Activated naive CD8-positive, alpha-beta T cell treated with anti-CD3 and anti-CD28 coated beads for 36 hours (primary cell): ENCODE measurements at places on chromosomes 6 and 20.

- no peak for DNase-seq
These were observed 97.0 kb upstream of the SPACA1 start for GRCh38 chr6:87950614-87951013.

GRCh38 chr6:9126878-9127560 lies 691.7 kb upstream of the SLC35B3 start:
- no peak for DNase-seq

- no peak for DNase-seq
These were observed 150.7 kb downstream of the PKHD1 start for GRCh38 chr6:51936531-51937290.

DNA sequence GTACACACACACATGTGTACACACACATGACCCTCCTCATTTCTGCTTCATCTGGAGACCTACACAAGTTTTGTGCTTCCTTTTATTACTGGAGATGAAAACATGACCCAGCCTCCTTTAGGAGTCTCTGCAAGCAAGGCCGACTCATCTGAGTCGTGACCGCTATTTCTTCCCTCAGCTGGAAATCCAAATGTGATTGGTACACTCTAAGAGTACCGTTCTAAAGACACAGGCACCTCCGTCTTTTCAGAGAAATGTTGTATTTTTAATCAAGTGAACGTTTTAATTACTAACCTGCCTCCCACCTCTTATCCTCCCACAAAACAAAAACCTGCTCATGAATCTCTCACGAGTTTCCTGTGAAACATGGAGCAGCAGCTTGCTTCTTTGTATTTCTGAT lies 63.0 kb downstream of the LAMP5 start:
- no peak for DNase-seq

- DNase-seq, result no peak
These were observed 217.3 kb upstream of the SULF2 start for GRCh38 chr20:48002517-48002970.

DNA sequence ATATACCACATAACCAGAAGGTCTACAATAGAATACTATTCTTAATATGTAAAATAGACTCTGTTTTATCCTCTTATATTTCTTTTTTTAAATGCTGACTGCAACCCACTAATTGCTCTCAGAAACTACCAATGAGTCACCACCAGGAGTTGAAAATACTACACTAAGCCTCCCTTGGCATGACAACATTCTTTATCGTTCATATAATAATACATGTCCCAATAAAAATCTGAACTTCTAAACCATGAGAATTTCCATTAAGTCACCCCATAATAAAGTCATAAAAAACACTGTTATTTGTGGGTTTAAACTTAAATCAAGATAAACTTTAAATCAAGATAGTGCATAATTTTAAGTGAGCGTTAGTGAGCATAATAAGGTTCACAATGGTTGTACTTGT lies 4.2 kb downstream of the HACE1 start:
- no peak for DNase-seq

DNA sequence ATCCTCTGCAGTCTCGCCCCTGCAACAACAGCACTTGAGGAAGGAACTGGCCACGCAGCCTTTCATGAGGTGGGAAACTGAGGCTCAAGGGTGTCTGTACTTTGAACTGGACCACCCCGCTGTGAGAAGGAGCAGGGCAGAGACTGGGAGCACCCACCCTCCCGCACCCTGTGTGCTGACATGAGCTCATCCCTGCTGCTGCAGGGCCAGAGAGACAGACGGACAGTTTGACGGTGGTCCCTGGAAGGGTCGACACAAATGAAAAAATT lies 16.9 kb upstream of the MRGBP start:
- DNase-seq, result no peak

GRCh38 chr20:59745716-59746115 lies 141.4 kb downstream of the PHACTR3 start:
- no peak for DNase-seq
